ENCODE measurements at places on chromosomes 5 and 9.

DNA sequence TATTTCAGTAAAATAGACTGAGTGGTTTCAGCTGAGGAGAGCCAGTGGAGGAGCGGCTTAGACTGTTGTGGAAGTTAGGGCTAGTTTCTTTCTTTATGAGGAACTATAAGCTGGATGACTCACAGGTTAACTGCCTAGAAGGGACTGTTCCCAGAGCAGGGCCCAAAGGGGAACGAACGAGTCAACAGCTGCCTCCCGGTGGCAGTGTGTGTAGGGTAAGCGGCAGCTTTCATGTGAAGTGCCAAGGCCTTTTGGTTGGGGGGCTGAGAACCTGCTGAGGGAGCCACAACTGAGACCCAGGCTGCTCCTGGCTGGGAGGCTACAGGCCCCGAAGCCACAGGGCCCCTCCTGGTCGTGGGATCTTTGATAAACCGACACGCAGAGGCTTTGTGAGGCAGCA is 7.0 kb downstream of the SQSTM1 start:
- no peak for DNase-seq

DNA sequence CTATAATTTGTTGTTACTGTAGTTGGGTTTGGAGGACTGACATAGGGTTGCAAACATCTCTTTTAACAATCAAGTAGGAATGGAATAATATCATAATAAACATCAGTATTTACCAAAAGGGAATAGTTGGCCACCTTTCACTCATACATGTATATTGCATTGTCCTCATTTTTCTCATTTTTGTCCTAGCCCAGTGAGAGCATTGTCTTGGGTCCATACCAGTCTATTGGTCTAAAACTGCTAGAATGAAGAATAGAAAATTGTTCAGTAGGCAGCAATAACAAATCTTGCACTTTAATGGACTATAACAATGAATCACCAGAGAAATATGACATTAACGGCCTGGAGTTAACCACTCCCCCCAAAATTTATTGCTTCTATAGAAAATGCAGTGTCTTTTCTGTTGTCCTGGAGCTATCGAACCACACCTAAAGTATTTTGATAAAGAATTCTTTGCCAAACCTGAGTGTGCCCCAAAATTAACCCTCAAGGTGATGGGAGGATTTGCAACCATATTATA is 80.9 kb upstream of the IL33 start:
- no peak for DNase-seq

- no peak for DNase-seq
These were observed 457.0 kb downstream of the PDE4D start for GRCh38 chr5:59436364-59437148.

DNA sequence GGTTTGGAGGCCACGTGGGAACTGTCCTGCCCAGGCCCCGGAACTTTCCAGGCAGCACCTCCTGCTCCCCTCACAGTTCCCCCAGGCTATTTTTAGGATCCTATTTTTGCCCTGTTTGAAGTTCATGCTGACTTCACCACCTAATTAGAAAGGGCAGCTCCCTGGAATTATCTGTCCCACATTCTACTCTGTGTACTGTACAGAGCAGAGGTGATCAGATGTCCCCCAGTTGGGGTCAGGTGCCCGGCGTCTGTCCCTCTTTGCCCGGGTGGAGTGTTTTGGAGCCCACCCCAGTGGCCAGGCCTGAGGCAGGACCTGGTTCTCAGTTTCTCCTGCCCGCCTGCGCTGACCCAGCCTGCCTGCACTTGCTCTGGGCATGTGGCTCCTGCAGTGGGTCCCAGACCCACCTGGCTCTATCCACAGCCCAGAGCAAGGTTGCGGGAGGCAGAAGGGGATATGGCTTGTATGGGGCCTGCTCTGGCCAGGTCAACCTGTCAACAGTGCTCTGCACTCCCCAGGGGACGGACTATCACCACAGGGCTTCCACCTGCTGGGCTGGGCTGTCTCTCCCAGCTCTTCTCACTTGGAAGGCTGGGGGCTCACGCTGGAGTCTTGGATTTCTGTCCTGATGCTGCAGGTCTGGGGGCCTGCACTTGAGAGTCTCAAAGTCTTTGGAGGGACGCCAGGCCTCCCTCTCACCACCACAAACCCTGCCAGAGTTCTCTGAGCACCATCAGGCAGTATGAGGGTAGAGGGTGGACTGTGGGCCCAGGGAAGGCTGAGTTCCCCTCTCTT is 268.3 kb downstream of the GADD45G start:
- no peak for DNase-seq

DNA sequence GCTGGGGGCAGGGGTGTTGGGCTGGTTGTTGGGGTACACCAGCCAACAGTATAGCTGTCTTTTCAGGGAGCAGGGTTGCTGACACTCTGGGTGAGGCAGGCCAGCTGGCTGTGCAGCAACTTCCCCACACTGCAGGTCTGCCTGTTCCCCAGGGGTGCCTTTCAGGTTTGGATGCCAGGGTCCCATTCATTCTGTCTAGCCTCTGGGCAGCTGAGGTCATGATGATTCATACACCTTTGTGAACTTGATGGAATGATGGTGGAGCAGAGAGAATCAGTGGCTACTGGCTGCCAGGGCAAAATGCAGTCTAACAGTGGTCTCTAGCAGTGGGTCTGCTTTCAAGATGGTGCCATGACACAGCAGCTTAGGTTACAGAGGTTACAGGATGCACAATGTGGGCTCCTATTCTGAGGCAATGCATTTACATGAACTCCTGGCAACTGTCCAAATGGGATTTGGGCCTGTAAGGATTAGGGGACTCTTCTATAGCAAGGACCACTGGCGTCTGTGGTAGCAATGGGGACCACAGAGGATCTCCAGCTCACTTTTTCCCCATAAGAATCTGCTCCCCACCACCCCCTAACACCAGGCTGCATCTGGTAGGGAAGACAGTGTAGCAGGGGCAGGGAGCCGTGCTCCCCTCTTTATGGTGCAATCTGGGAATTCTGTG is 103.7 kb downstream of the FEM1C start:
- DNase-seq, result no peak

GRCh38 chr9:84145780-84146179 is 165.2 kb downstream of the RMI1 start:
- no peak for DNase-seq

- DNase-seq, result no peak
These were observed 223.7 kb upstream of the GRAMD2B start for GRCh38 chr5:126199467-126199866.

DNA sequence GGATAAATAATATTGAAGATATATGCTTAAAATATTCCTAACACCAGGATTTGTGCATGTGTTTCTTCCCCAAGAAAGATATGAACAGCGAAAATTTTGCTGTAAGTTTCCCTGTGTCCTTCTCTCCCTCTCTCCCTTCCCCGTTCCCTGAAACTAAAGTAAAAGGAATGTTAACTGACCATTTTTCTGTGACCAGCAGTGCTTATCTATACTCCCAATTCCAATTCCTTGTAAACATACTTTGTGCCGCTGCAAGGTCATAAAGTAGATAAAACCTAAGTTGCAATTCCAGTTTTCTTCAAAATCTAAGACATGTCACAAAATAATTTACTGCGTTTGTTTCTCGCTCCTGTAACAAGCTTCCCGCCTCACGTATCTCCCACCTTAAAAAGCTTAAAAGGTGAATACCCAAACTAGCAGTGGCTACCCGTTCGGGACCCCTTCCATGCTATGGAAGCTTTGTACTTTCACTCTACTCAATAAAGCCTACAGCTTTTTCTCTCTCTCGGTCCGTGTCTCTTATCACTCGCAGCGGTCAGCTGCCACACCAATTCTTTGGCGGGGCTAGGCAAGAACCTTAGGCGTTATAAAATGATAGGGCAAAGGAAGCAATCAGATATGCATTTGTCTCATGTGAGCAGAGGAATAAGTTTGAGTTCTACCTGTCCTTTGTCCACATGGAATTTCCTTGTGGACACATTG is 1798.0 kb downstream of the EFNA5 start:
- DNase-seq, result no peak

- no peak for DNase-seq
These were observed 295.3 kb upstream of the IRX4 start for GRCh38 chr5:2178071-2178477.

- DNase-seq, result no peak
These were observed 69.0 kb downstream of the INVS start for GRCh38 chr9:100167915-100168654.

GRCh38 chr9:75197561-75197960 is 109.2 kb downstream of the OSTF1 start:
- DNase-seq, result no peak
